ENCODE measurements at places on chromosomes 7 and 10.

DNA sequence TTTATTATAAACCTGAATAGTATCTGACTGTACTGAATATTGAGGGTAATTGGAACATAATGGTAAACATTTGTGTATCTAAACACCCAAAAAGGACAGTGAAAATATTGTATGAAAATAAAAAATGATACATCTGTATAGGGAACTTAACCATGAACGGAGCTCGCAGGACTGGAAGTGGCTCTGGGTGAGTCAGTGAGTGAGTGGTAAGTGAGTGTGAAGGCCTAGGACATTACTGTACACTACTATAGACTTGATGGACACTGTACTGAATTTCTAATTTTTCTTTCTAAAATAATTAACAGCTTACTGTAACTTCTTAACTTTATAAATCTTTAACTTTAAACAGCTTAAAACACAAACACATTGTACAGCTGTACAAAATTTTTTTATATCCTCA lies 454.5 kb upstream of the FZD8 start:
- no peak for DNase-seq

- no peak for DNase-seq
Observed at GRCh38 chr10:60660625-60661024, 117.7 kb upstream of the CDK1 start.

DNA sequence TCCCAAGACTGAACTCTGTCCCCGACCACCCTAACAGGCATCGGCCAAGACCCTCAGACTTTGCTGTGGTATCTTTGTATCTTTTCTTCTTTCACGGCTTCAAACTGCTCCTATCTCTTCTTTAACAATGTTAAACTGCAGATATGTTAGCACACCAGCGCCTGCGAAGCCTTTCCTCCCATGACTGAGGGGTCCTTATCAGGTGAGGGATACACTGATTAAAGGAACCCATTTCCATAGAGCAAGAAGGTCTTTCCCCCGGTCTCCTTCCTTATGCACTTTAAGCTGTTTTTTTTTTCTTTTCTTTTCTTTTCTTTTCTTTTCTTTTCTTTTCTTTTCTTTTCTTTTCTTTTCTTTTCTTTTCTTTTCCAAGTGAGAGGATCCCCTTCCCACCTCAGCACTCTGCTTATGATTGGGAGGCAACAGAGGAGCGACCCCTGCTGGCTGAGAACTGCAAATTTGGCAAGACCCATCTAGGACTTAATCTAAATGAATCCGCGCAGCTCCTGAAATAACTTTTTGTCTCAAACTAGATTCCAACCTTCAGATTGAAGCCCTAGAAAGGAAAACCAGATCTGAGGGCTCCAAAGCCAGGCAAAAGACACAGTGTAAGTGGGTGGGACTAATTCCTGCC lies 109.9 kb downstream of the ITGB8 start:
- peak; percentile 42 for DNase-seq

- DNase-seq: no peak
Observed at GRCh38 chr7:142146124-142146523, 34.6 kb downstream of the MGAM2 start.

GRCh38 chr10:26715137-26715487 lies 17.6 kb downstream of the PDSS1 start:
- no peak for DNase-seq

DNA sequence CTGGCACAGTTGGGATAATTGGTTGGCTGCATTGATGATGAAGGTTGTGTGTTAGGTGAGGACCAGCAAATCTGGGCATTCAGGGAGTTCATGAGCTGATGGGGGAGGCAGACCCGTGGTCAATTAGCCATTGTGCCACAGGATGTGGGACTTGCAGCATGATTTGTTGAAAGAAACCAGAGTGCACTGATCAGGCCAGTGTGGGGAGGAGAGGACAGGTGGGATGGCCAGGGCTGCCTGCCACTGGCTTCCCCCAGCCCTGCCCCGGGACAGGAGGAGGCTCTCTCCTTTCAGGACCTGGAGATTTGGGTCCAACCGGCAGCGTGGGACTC lies 4.3 kb downstream of the CLIP2 start:
- DNase-seq: no peak

DNA sequence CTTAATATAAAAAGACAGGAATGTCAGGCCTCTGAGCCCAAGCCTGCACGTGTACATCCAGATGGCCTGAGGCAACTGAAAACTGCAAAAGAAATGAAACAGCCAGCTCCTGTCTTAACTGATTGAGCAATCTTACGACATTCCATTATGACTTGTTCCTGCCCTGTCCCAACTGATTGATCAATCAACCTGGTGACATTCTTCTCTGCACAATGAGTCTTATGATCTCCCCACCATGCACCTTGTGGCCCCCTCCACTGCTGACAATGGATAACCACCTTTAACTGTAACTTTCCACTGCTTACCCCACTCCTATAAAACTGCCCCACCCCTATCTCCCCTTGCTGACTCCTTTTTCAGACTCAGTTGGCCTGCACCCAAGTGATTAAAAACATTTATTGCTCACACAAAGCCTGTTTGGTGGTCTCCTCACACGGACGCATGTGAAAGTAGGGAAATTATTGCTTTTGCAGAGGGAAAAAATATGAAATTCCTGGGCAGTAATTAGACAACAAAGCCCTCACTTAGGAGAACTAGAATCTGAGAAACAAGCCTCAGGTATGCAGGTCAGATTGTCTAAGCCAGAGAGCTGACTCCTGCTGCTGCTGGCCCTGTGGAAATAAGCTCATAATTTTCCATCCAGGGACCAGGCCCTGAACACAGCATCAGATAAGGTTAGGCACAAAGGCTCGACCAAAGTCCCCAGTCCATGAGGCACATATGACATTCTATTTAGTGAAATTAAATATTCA lies 5.3 kb downstream of the CYP3A7 start:
- no peak for DNase-seq

DNA sequence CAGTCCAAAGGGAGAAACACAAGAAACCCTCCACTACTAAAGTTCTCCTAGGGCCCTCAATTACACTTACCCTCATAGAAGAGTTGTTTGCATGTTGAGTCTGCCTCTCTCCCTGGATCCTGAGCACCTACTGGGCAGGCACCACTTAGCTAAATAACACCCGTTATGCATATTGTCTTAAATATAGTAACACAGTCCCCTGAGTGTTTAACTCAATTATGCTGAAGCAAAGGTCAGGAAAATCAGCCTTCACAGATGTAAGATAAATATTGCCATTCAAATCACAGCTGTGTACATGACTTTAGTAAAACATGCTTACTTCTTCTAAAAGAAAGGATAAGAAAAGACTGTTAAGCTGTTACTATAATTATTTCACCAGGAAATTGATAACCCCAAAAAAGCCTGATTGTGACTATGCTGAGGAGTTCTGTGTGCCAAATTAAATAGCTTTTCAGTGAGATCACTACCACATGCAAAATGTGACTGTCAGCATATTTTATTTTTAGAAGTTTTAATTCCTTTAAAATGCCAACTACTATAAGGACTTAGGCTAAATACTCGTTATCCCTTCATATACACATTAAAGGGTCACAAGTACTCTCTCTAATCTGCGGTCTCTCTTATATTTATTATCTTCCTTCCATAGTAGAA lies 733.9 kb upstream of the PHF14 start:
- DNase-seq: no peak

- DNase-seq: no peak
Observed at GRCh38 chr10:91589015-91589657, 43.7 kb downstream of the PPP1R3C start.

DNA sequence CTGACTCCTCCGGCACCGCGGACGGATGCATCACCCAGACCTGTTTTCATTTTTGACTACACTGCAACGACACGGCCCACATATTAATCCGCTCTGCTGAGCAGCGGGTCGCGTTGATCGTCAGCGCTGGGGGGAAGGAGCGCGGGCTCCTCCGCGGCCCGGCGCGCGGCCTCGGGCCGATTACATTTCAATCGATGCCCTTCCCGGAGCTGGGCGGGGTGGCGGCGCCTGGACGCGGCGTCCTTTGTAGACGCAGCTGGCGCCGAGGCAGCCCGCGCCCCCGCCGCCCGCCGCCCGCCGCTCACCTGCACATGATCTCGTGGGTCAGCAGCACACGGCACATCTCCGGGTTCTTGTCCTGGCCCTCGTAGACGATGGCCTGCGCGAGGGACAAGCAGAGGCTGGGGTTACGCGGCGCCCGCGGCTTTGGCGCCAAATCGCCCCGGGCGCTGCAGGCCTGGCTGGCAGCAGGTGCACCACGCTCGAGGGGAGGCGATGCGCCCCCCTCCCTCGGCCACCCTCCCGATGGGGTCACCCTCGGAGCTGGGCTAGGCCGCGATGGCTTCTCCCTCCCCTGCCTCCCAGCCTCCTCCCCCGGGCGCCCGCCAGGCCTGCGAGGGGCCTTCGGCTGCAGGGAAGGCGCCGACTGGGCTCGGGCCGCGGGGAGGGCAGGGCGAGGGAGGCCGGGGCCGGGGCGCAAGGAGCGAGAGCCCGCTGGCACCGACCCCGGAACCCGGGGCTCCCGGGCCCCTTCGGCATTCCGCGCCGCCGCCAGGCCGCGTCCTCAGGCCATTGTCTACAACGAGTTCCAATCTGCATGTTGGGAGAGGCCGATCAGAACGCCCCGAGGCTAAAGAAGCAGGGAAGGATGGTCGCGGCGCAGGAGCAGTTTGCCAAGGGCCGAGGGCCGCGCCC lies 5.2 kb downstream of the EBF3 start:
- DNase-seq: no peak

GRCh38 chr7:2101630-2102374 lies 130.9 kb downstream of the MAD1L1 start:
- no peak for DNase-seq

GRCh38 chr10:58851606-58852005 lies 324.8 kb upstream of the PHYHIPL start:
- DNase-seq: no peak
